ENCODE measurements at places on chromosomes 2 and 18.

DNA sequence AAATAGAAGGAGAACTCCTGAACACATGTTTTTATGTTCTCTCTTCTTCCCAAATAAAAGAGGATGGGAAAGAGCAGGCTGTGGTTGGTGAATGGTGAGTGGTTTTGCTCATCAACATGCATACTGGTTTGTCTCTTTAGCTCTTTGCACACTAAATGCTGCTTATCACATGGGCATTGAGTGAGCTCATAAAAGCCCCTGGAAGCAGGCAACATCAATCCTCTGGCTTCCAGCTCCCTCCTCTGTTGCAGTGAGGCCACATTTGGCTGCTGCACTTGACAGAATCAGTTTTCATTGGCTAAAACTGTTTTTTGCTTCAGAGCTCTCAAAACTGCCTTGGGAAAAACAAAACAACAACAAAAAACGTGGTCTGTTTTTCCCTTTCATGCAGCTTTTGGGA, 1308.2 kb upstream of the NRXN1 start:
- DNase-seq, result no peak

- DNase-seq, result peak; percentile 16
These were observed 1.1 kb downstream of the TLK1 start for GRCh38 chr2:171159372-171160118.

DNA sequence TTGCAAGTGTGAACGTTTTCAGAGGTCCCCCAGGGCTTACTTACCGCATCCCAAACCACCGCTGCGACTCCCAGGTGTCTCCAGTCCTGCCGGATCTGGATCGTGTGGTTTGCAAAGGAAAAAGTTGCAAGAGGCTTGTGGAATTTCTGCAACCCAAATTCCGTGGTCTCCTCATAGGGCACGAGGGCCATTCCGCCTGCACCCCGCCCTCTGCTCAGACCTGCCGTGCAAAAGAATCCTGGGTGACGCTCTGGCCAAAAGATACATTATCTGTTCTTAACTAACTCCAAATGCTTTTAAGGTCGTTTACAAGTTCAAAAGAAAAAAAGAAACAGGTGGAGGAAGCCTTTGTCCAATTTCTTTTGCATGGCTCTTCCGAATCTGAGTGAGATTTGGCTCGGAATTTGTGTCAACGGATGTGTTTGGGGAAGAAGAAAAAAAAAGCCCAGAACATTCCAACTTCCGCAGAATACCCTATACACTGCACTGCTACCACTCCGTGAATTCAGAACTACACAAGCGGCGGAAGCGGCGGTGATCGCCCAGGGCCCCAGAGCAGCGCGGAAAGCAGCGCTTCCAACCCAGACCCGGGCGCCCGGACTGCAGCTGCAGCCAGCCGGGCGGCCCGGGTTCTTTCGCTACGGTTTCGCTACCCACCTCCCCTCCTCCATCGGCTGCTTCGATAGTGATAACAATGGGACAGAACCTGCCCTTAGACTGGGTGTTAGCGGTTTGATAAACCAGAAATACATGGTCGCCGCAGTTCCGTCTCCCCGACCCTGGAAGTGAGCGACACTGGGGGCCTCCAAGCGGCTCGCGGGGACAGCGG, 795 bp downstream of the METTL21A start:
- DNase-seq, result peak; percentile 35

DNA sequence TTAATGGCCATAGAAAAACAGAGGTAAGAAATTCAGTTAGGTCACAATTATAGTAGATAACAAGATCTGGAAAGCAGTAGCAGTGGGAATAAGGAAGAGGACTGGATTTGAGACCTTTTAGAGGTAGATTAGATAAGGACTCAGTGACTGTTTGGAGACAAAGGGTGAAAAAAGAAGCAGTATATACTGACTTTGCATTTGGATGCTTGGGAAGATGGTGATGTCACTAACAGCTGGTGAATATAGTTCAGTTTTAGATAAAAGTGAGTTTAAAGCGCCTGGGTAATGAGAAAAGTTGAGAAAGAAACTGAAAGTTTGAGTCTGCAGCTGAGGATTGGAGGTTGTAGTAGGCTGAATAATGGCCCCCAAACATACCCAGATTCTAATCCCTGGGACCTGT, 32.8 kb upstream of the TMEM17 start:
- DNase-seq, result no peak

- DNase-seq, result no peak
These were observed 263.7 kb downstream of the ETAA1 start for GRCh38 chr2:67660871-67661270.

- DNase-seq, result no peak
These were observed 200.1 kb downstream of the BCL11A start for GRCh38 chr2:60353406-60353800.

GRCh38 chr2:119659601-119660342, 19.2 kb upstream of the TMEM177 start:
- no peak for DNase-seq

DNA sequence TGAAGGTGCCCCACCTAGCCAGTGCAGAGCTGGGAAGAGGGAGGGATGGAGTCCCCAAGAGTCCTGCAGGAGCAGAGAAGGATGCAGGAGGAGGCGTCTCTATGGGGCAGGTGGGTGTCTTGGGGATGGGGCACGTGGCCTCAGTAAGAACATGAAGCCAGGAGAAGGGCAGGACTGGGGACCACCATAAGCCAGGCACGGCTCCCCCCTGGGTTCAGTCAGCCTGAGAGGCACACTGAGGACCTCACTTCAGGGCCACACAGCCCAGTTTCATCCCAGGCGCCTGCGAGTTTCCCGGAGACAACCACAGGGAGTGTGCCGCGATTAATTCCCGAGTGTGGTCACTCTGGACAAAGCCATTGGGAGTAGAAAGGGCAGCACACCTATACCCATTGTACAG, 120.3 kb downstream of the GYPC start:
- DNase-seq, result no peak

DNA sequence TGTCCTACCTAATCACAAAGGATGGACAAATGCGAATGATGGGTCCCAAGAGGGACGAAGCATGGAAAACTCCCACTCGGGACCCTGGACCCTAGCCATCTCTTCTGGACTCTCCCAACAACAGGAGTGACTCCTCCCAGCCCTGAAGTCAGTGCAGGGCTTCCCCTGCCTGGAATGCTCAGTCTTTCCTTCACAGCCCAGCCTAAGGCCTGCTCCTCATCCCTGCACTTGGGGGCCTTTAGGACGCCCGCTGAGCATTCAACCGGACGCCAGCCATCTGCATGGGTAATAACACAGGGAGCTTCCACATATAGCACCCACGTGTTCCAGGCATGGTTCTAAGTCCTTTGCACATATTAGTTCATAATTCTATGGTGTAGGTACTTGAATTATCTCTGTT, 237.5 kb downstream of the KLHL29 start:
- no peak for DNase-seq

- DNase-seq, result no peak
These were observed 31.5 kb upstream of the REG3A start for GRCh38 chr2:79191081-79191480.

DNA sequence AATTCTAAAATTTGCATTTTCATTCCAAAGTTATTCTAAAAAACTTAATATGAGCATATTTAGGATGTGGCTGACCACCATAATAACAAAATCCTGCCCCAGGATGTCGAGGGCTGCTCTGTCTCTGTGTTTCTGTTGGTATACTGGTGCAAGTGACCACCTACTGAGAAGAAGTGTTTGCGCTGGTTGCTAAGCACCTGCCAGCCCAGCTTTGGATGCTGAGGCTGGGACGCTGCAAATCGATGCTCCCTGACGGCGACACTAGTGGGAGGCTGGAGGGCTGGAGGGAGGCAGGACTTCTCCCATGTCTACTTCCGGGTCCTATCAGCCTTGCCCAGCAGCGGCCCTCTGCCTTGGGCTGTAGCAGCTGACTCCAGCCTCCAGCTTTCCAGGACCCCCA, 45.0 kb downstream of the LAMA1 start:
- no peak for DNase-seq

DNA sequence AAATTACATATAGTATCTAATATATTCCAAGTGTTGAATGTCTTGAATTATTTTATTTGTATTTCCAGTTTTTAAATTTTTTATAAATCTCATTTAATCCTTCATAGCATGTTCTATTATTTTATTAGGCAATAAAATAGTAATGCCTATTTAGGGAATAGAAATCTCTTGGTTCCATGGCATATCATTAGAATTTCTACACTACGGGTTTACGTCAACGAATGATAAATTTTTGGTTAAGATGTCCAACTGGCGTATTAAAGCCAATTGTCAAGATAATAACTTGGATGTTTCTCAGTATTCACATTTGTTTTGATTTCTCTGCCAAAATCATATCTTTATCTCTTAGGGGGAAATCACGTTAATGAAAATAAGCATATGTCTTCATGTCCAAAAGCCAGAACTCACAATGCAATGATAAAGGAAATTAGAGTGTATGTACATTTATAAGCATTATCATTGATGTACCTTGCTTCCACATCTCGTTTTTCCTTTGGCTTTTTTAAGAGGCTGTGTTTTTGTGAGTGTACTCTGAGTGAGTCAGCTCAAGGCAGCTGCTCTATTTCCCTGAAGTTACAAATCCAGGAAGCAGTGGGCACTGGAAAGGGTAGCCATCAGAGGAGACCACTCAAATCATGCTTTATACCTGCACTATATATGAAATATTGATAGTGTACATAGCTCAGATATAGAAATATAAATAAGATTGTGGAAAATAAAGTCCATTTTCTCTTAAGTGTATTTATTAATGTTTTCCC, 115.8 kb upstream of the PDE1A start:
- DNase-seq, result no peak

DNA sequence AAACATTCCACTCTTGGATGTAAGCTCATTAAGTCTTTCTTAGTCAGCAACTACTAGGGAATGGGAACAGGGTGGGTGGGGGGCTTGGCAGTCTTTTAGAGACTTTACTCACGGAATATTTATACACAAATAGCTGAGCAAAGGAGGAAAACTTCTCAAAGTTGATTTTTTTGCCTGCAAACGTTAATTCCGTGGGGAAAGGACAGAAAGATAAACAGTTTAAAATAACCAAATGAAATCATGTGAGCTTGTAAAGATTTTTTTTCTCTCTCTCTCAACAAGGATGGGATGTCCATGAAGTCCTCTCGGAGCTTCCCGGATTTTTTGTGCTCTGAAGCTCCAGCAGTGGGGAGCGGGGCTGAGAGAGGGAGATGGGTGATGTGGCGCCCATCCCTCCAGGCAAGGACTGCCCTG, 32.2 kb upstream of the MAT2A start:
- no peak for DNase-seq

DNA sequence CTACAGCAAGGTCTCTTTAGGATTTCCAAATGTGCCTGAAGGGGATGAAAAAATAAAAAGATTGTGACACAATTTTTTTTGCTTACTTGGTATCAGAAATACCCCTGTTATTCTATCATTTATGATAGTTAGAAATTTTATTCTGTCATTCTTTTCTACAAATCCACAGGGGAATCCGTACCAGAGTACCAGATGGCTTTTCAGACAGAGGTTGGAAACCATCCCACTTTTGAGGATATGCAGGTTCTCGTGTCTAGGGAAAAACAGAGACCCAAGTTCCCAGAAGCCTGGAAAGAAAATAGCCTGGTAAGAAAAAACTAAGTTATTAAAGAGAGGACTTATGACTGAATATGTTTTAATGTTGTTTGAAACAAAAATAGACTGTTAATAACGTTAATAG, 92.6 kb upstream of the FAM117B start:
- DNase-seq, result no peak

DNA sequence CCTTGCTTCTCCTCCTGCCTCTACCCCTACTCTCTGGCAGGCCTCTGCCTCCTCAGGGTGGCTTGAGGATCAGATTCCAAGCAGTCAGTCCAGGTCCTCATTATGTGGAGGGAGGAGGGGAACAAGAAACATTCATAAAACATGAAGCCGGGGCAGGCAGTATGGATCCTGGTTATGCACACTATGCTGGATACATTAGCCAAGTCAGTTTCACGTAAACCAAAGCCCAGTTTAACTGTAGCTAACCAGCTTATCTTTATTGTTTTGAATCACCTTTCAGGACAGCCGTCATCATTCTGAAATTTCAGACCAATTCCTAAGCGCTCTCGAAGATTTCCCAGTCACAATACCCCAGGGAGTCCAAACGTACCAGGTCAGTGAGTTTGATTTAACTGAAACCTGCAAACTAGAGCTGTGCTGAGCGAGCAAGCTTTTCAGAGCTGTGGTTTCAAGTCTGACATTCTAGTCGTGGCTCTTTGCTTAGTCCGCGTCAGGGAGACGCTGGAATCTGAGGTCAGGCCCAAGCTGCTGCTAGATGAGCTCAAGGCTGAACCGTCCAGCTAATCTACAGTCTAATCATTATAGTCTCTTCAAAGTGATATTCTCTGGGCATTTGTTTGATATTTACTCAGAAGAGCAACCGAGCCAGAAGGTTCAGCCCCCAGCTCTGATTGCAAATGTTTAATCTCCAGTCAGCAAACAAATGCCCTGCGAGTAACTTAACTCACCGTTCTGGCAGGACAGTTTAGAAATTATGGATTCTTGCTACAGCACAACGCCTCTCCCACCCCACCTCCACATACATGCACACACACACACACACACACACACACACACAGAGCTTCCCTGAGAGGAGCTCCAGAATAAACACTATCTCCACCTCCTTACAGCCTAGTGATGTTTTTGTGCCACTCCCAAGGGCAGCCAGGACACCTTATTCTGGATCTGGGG, 63.8 kb upstream of the BZW1 start:
- no peak for DNase-seq

DNA sequence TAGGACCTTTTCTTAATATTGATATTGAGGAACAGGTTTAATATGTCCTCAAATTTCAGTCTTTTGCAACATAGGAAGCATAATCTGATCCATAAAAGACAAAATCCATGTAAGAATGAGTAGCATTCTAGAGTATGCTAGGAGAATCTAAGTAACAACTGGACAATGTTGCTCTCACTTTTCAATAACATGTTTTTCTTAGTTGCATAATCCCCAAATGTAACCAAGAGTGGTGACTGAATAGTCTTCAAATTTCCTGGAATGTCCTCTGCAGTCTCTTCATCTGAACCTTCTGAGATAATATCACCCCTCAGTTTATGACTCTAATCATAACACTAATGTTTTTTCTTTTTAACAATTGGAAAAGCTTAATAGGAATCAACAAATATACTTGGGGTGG, 110.0 kb upstream of the ZEB2 start:
- DNase-seq, result no peak

DNA sequence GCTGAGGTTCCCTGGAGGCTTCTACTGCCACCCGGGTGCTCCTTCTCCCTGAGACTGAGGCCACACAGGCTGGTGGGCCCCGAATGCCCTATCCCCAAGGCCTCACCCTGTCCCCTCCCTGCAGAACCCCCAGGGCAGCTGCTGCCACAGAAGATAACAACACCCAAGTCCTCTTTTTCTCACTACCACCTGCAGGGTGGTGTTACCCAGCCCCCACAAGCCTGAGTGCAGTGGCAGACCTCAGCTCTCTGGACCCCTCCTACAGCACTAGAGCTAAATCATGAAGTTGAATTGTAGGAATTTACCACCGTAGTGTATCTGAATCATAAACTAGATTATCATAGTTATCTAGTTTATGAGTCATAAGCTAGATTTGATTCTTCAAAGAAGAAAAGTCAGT, 7.3 kb upstream of the CENPA start:
- no peak for DNase-seq

GRCh38 chr2:6788614-6789013, 77.1 kb downstream of the CMPK2 start:
- DNase-seq, result no peak

- no peak for DNase-seq
These were observed 356.2 kb downstream of the ZNF521 start for GRCh38 chr18:24995755-24996154.

Measured in NCI-H774 (cell line).